ENCODE measurements at places on chromosomes 4 and X.

DNA sequence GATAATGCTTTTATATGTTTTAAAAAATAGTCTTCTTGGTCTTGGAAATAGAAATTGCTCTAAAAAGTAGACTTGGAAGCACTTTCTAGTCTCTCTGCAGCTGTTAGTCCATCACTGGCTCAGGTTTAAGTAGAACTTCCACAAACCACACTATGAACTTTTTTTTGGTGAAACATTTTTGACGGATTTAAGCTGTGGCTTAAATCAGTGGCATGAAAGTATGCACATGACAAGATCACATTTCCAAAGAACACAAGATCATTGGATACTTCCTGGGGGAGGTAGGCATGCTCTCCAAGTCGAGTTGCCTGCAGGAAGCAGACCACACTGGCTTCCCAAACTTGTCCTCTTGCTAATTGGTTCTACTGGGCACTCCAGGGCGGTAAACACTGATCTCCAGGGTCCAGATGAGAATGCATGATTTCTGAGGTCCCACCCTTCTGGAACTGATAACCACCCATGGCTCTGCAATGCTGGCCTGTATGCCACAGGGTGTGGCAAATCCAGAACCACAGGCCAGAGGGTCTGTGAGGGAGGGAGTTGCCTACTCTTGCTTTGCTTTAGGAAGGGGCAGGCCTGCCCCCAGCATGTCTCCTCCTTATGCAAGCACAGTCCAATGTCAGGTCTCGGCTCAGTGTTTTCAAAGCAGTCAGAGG lies 331.9 kb upstream of the SFRP2 start:
- no peak for DNase-seq

DNA sequence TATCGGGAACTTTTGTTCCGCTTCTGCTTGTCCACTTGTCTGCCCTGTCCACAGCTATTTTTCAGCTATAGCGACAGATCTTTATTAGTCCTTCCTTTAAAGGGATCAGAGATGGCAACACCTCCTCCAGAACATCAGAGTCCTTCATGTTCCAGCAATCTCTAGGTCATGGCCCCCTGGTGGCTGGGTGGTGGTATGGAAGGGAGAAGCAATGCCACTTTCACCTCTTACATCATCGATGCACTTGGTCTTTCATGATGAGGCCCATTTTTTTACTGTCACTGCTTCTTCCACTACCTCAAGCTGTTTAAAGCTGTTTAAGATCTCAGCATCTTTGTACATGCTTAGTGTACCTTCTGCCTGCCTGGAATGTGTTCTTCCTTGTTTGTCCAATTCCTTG lies 106.7 kb downstream of the ARHGAP6 start:
- DNase-seq, result peak; percentile 15

- DNase-seq, result no peak
These were observed 9.2 kb upstream of the SORCS2 start for GRCh38 chr4:7183161-7183560.

DNA sequence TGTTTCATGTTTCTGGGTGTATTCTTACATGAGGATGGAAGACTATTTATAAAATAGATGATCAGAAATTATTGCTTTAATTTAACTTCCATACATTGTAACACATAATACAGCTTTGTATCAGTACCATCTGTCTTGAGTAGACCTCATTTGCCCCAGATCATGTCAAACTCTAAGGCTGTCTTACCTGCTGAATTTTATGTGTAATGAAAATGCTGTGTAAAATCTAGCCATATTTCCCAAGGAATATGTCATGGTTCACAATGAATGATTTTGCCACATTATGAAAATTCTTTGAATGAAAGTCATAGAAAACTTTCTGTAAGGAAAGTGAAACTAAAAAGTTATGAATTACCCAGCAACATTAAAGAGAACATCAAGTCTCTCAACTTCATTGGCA lies 7.4 kb downstream of the BDH2 start:
- DNase-seq, result no peak

DNA sequence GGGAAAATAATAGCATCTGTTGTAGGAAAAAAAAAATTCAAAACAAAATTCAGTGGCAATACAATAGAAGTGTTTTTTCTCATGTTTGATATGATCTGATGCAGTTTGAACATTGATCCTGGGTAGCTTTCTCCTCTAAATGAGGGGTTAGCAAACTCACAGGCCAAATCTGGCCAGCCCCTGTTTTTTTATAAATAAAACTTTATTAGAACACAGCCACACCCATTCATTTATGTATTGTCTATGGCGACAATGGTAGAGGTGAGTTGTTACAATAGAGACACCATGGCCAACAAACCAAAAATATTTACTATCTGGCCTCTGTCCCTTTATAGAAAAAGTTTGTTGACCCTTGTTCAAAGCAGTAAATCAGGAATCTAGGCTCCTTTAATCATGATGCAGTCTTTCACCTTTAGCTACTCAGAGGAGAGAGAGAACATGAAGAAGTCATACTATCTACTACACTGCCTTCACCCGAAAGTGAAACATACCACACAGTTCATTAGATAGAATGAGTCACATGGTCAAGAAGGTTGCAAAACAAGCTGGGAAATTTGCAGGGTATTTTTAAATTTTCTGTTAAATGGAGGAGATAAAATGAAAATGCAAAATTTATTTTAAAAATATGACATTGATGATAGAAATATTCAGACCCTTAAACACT lies 186.6 kb upstream of the MAOA start:
- no peak for DNase-seq

DNA sequence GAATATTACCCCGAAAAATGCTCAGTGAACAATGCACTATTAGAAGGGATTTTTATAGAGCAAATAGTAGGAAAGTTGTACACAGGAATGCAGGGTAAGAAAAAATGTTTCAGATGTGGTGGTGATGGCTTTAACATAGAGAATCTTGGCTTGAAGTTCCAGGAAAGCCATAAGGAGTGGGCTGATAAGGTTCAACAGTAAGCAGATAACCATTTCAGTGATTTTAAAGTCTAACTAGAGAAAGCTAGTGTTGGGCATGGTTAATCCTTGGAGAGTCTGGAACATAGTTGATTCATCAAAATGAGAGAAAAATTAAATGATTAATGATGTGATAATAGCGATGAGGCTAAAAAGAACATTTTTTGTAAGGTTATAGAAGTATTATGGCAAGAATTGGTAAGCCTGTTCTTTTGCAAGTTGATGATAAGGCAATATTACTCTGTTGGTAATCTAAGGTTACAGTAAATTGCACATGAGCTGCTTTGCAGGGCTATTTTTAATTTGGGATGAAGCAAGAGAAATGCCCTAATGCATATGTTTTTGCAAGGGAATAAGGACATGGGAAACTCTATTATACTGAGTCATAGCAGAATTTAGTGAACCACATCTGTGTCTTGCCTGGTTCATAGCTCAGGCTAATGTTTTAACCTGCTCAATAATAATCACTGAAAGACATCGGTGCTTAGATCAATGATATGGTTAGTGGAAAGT lies 44.3 kb downstream of the GALNTL6 start:
- no peak for DNase-seq

- DNase-seq, result no peak
These were observed 106.5 kb upstream of the STOX2 start for GRCh38 chr4:183798301-183799253.

DNA sequence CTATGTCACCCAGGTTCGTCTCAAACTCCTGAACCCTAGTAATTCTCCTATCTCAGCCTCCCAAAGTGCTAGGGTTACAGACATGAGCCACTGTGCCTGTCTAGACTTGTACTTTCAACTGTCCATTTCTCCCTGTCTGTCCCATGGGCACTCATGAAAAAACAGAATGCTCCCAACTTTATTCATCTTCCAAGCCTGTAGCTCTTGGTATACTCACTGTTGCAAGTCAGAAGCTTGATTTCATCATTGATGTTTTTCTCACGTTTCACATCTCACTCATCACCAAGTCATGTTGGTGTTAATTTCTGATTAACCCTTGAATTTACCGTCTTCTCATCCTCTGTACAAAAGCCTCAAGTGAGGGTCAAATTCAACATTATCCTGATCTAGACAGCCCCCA lies 7.3 kb upstream of the SRP72 start:
- no peak for DNase-seq

DNA sequence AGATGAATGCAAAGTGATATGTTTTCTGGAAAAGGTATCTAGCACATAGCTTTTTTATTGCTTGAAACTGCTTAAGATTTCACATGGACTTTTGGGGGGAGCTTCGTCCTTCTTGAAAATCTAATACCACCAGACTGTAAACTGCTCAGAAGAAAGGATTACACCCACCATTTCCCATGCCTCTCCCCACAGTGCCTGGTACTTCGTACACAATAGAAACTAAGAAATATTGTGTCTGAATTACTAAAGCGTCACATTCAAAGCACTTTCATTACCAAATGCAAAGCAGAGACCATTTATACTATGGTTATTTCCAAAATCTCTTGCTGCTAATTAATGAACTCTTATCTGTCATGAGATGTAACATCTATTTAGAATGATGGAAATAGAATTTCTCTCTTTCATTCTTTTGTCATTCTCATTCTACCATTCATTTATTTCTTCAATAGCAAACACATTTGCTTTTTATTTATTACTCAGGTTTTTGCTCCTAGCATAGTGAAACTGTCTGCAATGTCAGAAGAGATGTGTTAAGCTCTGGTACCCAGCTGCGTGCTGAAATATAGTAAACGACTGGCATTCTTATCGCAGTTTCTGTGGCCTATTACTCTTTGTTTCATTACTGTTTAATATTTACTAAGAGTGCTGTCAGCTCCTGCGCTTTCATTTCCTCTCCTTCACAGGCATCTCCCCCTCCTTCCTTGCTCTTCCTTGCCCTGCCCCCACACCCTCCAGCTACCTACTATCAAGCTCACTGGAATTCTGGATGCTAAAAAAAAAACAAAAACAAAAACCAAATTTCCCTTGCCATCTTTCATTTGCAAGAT lies 51.4 kb upstream of the RAPGEF2 start:
- no peak for DNase-seq

- no peak for DNase-seq
These were observed 22.9 kb upstream of the TRIM2 start for GRCh38 chr4:153181293-153181692.

DNA sequence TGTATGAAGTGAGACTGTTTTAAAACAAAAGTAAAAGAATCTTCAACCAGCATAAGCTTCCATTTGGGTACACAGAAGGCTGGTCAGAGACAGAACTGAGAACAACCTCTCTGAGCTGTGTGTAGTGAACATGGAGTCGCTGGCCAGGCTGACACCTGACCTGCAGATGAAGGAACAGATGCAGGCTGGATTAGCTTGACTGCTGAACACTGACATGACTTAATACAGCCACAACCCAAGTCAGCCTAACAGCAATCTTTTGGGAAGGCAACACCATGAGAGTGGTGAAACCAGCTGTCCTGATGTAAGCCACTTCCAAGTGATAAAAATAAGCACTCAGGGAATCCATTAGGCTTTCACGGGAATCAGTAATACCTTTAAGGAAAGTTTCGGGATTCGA lies 10.1 kb downstream of the SCARB2 start:
- DNase-seq, result no peak

- no peak for DNase-seq
These were observed 1.1 kb downstream of the RNF150 start for GRCh38 chr4:141132072-141132708.

DNA sequence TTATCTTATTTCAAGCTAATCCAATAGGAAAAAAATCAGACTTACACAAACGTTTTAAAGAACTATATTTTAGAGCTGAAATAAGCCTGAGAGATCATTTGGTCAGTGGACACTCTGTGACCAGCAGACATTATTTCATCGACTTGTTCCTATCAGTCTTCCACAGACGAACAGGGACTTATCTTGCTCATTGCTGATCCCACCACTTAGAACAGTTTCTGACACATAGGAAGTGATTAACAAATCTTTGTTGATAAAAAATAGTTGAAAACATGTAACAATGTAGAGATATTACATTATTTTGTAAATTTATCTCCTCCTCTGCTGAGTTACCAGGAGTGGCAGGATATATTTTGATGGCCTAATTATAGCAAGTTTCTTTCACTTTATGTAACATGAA lies 65.8 kb downstream of the TAPT1 start:
- no peak for DNase-seq

- DNase-seq, result no peak
These were observed 115.9 kb downstream of the MAML3 start for GRCh38 chr4:140038031-140038533.

Data from NT2/D1 (cell line).